Ovary (tissue), 10 donors: ENCODE measurements at places on chromosomes 12 and 14. TPM values are rescaled to one million over a fixed set of nuclear protein-coding genes. Genes with fewer than 3 reads are reported as not detected.

GRCh38 chr12:14256121-14256520 lies 109.4 kb upstream of the ATF7IP start:
- DNase-seq, result no peak

The TAS2R20 gene
- 0.70 TPM for polyA plus RNA-seq

GRCh38 chr12:132162508-132163031 lies 18.3 kb downstream of the NOC4L start:
- no peak for DNase-seq

The ARID2 gene
- polyA plus RNA-seq, result 11.7 TPM

GRCh38 chr12:57166971-57167371 lies 19.6 kb upstream of the LRP1-AS start:
- DNase-seq, result no peak

DNA sequence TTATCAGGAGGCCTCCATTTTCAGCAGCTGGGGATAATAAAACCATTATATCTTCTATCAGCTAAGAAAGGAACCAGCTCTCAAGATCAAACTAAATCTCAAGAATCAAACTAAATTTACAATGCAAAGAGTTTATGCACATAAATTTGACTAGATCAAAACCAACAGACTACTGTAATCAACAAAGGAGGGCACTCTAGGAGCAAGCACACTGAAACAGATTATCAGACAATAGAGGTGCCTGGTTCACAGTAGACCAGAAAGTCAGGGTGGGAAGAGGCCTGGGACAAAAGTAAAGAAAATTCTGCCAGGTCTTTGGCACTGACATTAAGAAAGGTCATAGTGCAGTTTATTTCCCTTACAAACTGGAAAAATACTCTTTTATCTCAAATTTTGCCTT lies 61.0 kb downstream of the HECTD4 start:
- DNase-seq, result no peak

- DNase-seq, result no peak
Observed at GRCh38 chr12:121228919-121229665, 19.2 kb downstream of the P2RX4 start.

The CLEC1B gene
- 0.47 TPM for polyA plus RNA-seq

DNA sequence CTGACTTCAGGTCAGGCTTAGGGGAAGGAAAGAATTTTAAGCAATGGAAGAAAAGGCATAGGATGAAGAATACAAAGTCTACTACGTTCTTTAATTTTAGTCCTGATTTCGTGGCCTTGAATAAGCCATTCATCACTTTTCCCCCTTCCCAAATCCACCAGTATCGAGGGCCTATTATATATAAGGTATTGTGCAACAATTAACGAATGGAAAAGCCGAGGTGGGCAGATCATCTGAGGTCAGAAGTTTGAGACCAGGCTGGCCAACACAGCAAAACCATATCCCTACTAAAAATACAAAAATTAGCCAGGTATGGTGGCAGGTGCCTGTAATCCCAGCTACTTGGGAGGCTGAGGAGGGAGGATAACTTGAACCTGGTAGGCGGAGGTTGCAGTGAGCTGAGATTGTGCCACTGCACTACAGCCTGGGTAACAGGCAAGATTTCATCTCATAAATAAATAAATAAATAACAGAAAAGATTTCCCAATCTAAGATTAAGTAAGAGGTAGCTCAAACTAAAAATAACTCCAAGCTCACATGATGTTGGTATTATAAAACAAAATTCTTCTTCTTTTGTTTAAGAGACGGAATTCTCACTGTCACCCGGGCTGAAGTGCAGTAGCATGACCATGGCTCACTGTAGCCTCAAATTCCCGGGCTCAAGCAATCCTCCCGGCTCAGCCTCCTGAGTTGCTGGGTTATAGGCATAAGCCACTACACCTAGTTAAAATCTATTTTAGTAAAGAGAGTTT lies 58.3 kb upstream of the NR2C1 start:
- DNase-seq, result no peak

The NR4A1 gene
- polyA plus RNA-seq, result 159 TPM

GRCh38 chr12:125549836-125550235 lies 484.6 kb downstream of the AACS start:
- no peak for DNase-seq

DNA sequence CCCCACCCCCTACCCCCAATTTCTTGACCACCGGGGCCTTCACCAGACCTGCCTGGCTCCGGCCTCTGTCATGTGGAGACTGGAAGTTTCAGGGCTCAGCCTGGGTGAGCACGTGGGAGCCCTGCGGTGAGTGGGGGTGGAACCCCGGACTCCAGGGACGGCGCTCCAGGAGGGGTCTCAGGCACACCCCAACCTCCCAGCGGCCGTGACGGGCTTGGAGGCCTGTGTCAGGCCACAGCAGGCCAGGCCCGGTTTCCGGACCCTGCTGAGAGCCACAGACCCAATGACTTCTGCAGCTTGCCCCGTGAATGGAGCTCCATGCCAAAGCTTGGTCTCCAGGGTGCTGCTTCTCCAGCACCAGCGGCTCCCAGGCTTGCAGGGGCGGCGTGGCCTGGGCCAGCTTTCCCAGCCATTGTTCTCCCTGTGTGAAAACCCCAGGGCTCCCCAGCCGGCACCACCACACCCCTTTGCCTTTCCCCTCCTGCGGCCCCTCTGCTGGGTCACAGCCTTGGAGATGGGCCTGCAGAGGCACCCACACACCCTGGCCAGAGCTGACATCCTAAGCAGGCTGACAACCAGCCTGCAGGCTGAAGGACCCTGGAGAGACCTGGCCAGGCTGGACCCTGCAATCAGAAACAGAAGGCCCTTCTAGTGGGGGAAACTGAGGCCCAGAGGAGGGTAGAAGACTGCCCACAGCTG lies 186.2 kb upstream of the C14orf180 start:
- DNase-seq, result no peak

GRCh38 chr12:119601877-119602733 lies 8.5 kb downstream of the TMEM233 start:
- DNase-seq, result no peak

GRCh38 chr12:64894827-64895475 lies 70.5 kb downstream of the TBC1D30 start:
- no peak for DNase-seq

- DNase-seq, result no peak
Observed at GRCh38 chr14:37665479-37665878, 70.0 kb downstream of the TTC6 start.

- no peak for DNase-seq
Observed at GRCh38 chr12:62533087-62533754, 66.6 kb downstream of the MON2 start.

GRCh38 chr12:126742241-126742641 lies 1524.7 kb upstream of the TMEM132C start:
- no peak for DNase-seq

GRCh38 chr12:119259484-119259883 lies 75.0 kb upstream of the CCDC60 start:
- no peak for DNase-seq

The ANG gene
- 65.2 TPM for polyA plus RNA-seq

- no peak for DNase-seq
Observed at GRCh38 chr14:53953828-53954550, 2.6 kb downstream of the BMP4 start.
